ENCODE measurements at places on chromosomes 2 and 18.

- DNase-seq = no peak
Observed at GRCh38 chr2:161243312-161243711, 64.9 kb upstream of the PSMD14 start.

- DNase-seq = no peak
Observed at GRCh38 chr2:122935506-122935905, 1089.6 kb upstream of the CNTNAP5 start.

DNA sequence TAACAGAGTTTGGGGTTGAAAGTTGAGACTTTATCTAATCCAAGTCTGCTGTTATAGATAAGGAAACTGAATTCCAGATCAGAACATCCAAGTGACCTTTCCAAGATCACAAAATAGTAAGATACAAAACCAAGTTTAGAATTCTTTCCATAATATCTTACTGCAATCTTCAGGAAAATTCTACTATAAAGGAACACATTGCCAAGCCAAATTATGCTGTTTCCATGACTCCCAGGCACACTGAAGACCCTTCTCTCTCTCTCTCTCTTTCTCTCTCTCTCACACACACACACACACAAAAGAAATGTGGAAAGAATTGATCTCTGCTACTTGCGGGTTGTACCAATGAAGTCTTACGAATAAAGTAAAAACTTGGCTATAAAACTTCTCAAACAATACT, 398.4 kb downstream of the METTL4 start:
- DNase-seq = no peak

- DNase-seq = no peak
Observed at GRCh38 chr2:176161825-176162626, 4.9 kb downstream of the HOXD3 start.

DNA sequence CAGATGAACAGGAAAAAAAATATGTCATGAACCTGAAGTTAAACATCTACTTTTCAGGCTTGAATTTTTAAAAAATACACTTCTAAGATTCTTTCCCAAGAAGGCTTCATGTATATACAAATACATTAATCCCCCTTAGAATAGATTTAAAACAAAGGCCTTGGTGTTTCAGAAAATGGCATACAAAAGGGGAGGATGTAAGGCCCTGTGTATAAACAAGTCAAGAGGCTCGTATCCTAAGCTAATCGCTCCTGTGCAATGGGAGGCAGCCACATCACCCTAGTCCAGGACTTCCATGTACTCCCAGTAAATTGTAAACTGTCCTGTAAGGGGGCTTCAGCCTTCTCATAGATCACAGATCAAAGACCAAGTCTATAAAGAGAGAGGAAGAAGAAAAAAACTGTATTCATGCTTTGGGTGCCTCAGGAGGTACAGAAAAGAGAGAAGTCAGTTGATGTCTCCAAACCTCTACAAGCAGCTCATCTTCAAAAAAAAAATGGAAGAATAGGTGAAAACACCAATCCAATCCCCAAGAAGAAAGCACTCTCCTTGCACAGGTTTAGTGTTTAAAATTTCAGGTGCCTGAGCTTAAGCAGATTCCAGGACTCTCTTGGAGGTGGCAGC, 53.9 kb downstream of the ANKRD44 start:
- no peak for DNase-seq

DNA sequence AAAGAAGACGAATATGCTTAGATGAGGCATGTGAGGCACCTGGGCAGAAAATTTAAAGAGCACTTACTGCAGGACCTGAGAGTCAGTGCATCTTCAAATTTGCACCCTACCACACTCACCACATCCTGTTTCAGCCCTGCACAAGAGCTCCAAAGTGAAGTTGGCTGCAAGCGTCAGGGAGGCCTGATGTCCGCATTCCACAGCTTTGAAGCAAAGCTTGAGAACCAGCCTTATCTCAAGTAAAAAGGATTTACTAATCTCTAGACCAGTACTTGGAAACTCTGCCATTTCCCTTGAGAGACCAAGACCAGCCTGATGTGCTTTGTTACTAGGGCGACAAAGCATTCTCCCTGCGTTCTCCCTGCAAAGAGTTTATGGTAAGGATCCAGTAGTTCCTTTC, 3.4 kb upstream of the ASNSD1 start:
- DNase-seq = peak; percentile 52

- no peak for DNase-seq
Observed at GRCh38 chr2:39851651-39852110, 72.6 kb upstream of the THUMPD2 start.

- DNase-seq = no peak
Observed at GRCh38 chr18:42578792-42579191, 536.7 kb downstream of the RIT2 start.

DNA sequence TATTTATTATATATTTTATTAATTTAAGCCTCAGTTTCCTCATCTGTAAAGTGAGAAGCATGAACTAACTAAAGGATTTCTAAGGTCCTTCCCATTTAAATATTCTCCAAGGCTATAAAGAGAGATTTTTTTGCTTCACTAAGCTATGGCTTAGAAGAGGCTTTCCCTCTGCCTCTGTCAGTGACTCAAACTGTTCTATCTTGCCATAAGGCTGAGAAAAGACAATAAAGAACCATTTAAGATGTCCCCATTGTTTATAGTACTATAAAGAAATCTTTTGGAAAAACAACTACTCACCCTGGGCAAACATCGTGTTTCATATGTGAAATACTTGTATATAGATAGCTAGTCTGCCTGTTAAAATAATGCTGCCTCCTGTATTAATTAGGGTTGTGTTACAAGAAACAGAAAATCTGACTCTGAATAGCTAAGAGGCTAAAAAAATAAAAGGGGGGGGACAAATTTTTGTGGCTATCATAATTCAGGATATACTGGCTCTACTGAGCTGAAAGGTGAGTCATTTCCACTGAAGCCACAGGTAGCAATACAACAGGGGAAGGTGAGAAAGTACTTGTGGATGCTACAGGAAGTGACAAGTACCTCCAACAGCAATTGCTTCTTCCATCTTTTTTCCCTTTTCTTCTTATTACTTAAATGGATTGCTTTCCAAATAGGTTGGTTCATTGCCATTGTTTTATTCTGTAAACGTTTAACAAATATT, 25.4 kb downstream of the EPHA4 start:
- peak; percentile 39 for DNase-seq

- DNase-seq = no peak
Observed at GRCh38 chr2:215791481-215791937, 221.8 kb downstream of the MREG start.

Data from CD4-positive, alpha-beta T cell treated with Interleukin-15 for 4 hours (primary cell).